Stomach (tissue), 19 donors: ENCODE measurements at places on chromosomes 1 and 21.

GRCh38 chr21:23853796-23854379 lies 1753.4 kb downstream of the MRPL39 start:
- no peaks in the 10 kb centered on the region for H3K27me3 ChIP-seq
- H3K4me1 ChIP-seq, result no peaks in the 10 kb centered on the region
- no peak overlapping the region for H3K27ac ChIP-seq
- H3K4me3 ChIP-seq, result no peak overlapping the region

- no peaks in the 10 kb centered on the region for H3K36me3 ChIP-seq
- no peaks in the 10 kb centered on the region for H3K27me3 ChIP-seq
- no peaks in the 10 kb centered on the region for H3K4me1 ChIP-seq
- H3K4me3 ChIP-seq, result no peak overlapping the region
These were observed 1587.7 kb downstream of the AMY1C start for GRCh38 chr1:105337420-105337819.

GRCh38 chr1:154988058-154988954 lies 5.1 kb upstream of the LENEP start:
- peaks cover 19% of the 10 kb centered on the region for H3K36me3 ChIP-seq
- H3K27ac ChIP-seq, result no peak overlapping the region
- H3K27me3 ChIP-seq, result no peaks in the 10 kb centered on the region
- no peak for DNase-seq
- H3K4me3 ChIP-seq, result no peak overlapping the region

DNA sequence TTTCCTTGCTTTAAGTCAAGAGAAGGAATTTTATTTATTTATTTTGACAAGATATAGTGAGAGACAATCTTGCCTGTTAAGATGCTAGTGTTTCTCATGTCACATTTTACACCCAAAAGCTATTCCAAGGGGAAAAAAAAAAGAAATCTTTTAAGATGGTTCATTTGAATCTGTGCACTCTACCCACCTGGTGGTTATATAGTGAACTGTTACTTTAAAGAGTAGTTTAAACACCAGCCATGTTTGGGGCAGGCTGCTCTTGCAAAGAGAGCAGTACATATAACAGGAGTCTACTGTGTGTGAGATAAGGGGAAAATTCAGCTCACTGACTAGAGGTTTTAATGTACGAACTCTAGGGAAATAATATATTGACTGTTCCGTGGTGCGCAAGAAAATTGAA lies 3.3 kb upstream of the ELAVL4 start:
- H3K27ac ChIP-seq, result no peak overlapping the region
- H3K27me3 ChIP-seq, result peaks cover 38% of the 10 kb centered on the region
- no peak for DNase-seq
- no peak overlapping the region for H3K4me3 ChIP-seq
